ENCODE measurements at places on chromosomes 12 and 14.

GRCh38 chr12:91241756-91242155 lies 59.1 kb upstream of the DCN start:
- DNase-seq, result no peak

- DNase-seq, result no peak
Measured at GRCh38 chr12:26535826-26536225, 297.2 kb downstream of the ITPR2 start.

DNA sequence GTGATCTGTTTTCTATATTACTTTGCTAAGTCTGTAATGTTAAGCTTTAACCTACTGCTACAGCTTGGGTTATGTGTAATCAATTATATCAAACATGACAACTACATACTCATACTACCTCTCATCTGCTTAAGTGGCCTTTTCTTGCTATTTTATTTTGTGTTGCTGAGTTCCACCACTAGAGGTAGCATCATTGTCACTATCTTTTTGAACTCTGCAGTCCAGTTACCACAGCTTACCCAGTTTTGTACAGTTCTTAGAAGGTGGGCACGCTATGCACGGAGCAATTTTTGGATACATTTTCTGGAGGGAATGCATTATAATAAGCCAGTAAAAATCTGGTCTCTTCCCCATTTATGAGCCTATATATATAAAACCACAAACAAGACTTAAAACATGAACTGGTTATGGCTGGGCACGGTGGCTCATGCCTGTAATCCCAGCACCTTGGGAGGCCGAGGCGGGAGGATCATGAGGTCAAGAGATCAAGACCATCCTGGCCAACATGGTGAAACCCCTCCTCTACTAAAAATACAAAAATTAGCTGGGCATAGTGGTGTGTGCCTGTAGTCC lies 48.5 kb downstream of the SAV1 start:
- DNase-seq, result no peak

- no peak for DNase-seq
Measured at GRCh38 chr12:10645910-10646309, 27.9 kb downstream of the STYK1 start.

DNA sequence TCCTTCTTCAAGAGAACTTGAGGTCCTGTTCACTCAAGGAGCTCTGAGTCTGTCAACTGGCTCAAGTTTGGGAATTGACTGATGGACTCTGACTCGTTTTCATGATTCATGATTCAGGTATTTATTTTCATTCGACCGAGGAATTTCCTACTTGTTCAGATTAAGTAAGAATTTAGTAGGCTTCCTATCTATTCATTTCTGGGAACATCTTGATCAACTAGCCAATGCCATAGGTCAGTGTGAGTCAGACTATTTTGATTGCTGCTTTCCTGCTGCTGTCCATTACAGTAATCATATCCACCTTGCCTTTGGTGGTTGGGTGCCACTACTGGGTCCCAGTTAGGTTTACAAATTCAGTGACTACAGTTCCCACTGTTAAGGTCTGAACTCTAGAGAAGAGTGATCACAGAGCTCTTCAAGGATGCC lies 6.1 kb downstream of the FAM186A start:
- DNase-seq, result no peak

DNA sequence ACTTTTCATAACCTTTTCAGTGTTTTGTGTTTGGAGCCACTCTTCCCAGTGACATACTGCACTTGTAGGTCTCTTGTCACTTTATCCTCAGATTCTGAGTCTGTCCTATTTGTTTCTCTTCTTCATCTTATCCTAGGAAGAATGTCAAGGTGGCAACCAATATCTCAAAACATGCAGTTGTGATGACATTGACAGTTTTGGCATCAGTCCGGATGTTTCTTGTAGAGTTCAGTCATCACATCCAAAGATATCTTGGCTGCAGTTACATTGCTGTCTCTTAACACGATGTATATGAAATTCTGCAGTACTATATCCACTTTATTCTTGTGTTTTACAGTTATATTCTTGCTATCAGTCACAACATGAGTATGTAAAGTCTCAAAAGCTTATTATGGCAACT lies 6.4 kb downstream of the ADIPOR2 start:
- DNase-seq, result no peak

DNA sequence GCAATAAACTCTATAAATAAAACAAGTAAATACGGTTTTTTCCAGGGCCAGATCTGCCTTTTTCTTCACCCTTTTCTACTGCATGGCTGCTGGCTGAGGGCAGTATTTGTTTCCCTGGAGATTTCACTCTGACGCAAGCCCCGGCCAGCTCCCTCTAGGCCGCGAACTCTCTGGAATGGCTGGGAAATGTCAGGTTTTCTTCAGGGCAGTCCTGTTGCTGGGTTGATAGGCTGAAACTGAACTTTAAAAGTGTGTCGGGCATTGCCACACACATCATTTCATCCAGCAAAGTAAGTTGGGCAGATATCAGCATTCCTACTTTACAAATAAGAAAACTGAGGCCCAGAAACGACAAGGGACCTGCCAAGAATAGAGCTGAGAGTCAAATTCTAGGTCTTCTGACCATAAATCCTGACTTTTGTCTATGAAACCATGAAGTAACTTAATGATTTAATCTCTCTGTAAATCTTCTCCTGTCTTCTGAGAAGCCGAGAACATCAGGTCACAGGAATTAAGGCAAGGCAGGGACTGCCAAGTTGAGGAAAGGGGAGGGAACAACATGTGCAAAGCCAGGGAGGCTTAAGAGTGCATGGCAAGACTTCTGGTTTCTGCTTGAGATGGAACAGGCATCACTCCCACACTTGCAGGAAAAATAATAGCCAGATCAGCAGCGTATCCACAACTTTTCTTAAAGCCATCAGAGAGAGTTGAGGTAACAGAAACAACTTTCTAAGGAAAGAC lies 205.0 kb upstream of the CCDC196 start:
- no peak for DNase-seq

- no peak for DNase-seq
Measured at GRCh38 chr14:21096978-21097635, 1.3 kb downstream of the ZNF219 start.

DNA sequence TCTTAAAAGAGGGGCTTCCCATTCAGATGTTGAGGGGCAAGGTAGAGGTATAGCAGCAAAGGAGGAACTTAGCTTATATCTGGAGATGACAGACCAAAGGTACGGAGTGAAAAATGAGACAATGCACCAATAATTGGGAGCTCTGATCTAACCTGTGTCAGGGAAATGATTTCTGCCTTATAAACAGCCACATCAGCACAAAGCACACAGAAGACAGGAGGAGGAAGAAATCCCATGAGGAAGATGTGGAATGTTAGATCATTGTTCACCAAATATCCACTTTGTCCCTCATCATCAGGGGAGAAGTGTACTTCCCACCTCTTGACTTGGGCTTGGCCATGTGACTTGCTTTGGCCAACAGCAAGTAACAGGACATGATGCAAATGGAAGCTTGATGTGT lies 93.7 kb upstream of the WSCD2 start:
- no peak for DNase-seq

GRCh38 chr12:3035171-3035570 lies 42.0 kb upstream of the TSPAN9 start:
- DNase-seq, result no peak

GRCh38 chr12:96456265-96456974 lies 33.0 kb upstream of the CFAP54 start:
- no peak for DNase-seq

DNA sequence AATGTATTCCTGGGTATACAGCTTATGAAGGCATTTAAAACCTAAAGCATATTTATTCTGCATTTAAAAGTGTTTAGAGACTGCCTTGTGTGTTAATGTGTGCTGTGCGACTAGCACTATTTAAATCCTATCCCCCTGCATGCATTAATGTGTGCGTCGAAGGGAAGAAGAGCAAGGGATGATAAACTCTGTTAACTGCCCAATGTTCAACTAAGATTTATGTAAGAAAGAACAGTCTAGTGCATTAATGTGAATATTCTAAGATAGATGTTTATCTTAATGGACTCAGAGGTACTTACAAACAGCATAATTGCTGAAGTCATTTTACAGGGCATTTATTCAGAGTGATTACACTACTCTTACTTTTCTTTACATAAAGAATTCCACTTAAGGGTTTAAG lies 424.8 kb downstream of the DIO2 start:
- no peak for DNase-seq

DNA sequence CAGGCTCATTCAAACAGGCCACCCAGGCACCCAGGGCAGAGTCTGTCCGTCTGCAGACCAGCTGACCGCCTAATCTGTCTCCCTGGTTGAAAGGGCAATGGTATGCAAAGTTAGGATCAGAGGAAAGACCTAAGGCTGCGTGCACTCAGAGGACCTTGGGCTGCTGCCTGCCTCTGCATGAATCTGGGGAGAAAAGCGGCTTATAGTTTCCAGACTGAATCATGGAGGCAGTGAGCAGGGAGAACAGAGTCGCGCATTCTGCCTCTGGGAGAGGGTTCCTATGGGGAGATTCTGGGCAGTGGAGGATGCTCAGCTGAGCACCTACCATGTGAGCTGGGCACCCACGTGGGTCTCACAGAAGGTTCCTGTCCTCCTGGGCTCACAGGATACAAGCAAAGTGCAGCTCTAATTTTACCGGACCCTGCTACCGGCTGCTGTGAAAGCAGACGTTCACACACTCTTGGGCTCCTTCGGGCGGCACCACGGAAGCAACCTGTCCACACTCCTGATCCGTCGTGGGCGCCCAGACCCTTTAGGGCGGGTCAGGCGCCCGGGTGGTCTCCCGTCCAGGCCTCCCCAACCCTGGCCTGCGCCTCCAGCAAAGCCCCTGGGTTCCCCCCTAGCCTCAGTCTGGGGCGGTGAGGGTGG lies 772 bp downstream of the SCARB1 start:
- no peak for DNase-seq

GRCh38 chr14:30131581-30132097 lies 204.0 kb upstream of the PRKD1 start:
- no peak for DNase-seq

- no peak for DNase-seq
Measured at GRCh38 chr14:96117101-96117897, 78.1 kb downstream of the C14orf132 start.

GRCh38 chr14:105328678-105329390 lies 14.3 kb downstream of the PACS2 start:
- DNase-seq, result no peak

GRCh38 chr14:50362764-50363713 lies 33.6 kb downstream of the CDKL1 start:
- DNase-seq, result no peak

GRCh38 chr14:93220509-93220908 lies 13.5 kb downstream of the UBR7 start:
- DNase-seq, result no peak

DNA sequence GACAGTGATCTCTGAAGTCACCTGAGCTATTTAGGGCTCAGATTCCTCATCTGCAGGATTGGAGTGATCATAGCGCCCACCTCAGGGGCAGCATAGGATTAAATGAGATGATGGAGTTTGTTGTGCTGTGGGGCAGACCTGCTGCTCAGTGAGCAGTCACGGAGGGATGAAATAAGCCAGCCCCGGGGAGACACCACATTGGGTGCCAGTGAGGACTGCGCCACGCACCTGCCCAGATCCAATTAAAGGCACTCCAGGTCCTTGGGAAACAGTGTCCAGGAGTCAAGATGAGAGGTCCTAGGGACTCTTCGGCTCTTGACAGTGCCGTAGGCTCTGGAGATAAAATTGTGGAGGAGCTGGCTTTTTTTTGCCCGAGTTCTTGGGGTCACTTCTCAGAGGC lies 166.2 kb downstream of the ADGRD1 start:
- no peak for DNase-seq

DNA sequence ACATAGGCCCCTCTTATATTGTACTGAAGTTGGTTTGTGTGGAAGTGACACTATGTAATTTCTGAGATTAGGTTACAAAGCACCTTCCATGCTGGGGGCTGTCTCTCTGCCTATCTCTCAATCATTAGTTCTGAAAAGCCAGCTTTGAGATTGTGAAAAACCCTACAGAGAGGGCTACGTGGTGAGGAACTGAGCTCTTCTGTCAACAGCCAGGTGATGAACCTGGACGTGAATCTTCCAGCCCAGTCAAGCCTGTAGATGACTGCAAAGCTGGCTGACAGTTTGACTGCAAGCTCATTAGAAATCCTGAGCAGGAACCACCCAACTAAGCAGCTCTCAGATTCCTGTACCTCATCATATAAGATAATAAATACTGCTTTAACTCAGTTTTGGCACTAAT lies 36.3 kb upstream of the BBS10 start:
- no peak for DNase-seq

- DNase-seq, result no peak
Measured at GRCh38 chr14:103867523-103867953, 20.2 kb upstream of the PPP1R13B start.

GRCh38 chr12:51714666-51715065 lies 123.6 kb downstream of the SCN8A start:
- DNase-seq, result no peak

DNA sequence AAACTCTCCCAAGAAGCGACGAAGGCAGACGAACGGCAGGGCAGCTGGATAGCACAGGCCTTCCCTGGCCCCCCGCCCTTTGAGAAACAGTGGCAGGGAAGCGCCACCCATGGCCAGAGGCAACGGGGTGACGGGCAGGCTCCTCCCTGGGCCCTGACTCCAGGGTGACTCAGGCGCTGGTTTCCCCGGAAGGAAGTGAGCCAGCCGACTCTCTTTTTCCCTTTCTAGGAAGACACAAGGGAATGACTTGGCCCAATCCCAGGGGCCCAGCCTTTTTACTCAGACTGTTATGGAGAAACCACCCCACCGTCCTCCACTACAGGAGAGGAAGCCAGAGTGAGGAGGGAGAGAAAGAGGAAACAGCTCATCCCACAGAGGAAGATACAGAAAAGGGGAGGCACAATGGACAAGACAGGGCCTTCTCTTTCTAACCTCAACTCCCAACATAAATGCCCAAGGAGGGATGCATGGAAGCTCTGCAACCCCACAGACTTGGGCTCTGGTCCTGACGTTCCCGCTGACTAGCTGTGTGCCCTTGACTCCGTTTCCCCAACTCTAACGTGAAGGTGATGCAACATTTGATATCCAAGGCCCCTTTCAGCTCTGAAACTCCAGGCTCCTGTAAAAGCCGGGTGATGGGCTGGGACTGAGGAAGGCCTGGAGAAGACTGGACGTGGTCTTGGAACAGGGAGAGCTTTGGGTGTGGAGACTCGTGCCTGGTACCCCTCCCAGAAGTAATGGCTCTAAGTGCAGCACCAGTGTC lies 27.9 kb downstream of the ACTN1 start:
- no peak for DNase-seq

Data from effector CD4-positive, alpha-beta T cell (primary cell).